ENCODE measurements at places on chromosomes 11 and 22. TPM values are rescaled to one million over a fixed set of nuclear protein-coding genes. Genes with fewer than 3 reads are reported as not detected.

DNA sequence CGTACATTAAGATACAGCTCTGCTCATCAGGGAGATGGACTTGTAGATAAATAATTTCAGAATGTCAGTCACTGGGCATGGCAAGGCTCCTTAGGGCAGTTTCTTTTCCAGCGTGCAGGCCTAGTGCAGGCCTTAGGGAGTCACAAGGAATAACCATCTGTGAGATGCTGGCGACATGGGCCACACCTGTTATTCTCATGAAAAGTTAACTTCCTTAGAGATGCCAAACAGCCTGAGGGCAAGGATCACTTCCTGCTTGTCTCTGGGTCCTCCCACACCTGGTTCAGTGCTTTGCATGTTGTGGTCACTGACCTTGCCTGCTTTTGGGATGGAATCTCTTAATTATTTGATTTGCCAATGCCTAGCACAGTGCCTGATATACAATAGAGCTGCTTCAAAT is 70.6 kb downstream of the ST3GAL4 start:
- DNase-seq, result no peak

The TMEM191B gene
- not detected for polyA plus RNA-seq

DNA sequence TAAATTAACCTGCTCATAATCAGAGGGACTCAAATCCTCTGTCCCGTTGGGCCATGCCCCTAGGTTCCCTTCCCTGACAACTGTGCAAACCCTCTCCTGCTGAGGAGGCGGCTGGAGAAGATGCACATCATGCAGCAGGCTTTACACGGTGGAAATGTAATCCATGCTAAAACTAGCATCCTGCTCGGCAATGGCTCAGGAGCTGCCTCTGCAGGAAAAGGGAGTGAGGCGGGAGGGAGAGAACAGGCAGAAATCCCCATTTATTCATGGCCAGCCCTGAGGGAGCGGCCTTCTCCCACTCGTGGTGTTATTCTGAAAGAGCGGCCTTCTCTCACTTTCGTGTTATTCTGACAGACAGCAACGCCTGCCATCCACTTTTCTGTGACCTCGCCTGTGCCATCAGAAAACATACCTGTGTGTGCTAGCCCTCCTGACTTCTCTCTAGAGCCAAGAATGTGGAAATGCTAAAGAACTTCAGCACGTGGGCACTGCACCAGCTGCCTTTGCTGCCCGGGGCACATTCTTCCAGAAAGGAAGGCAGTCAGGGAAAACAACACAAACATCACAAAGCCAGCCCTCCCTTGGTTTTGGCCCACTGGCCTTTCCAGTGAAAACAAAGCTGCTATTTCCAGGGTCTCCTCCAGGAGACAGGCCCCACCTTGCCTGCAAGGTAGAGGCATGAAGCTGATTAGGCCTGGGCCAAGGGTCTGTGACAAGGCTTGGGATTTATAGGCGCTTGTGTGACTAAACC is 62.9 kb upstream of the BID start:
- no peak for DNase-seq

DNA sequence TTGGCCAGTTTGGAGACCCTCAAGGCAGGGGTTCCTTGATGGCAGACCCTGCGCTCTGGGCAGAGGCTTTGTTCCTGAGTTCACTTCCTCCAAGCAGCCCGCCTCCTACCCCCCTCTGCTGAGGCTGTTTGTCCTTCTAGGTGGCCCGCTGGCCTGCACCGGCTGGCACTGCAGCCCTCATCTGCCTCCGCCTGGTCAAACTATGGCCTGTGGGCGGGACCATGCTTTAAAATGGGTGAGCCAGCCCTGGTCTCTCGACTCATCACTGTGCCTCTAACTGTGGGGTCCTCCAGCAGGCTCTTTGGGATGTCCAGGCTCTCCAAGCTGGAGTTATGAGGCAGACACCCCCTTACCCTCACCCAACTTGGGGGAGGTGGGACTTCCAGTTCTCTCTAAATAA is 114.1 kb upstream of the SLC22A12 start:
- no peak for DNase-seq

The GLB1L3 gene
- not detected for polyA plus RNA-seq

DNA sequence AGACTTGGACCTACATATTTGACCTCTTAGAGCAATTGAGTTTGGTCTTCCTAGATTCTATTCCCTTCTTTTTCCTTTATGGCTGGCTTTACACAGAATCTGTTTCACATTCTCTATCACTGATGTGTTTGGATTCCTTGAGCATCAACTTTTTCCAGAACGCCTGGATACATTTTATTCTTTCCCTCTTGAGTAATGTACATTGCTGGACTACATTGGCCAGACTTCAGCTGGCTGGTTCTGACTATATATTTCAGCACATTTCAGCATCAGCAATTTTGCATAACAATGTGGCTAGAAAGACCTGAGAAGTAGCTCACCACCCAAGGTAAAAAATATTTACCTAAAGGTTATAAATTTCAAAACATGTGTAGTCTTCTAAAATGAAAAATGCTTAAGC is 2198.2 kb upstream of the RAG2 start:
- no peak for DNase-seq
